ENCODE measurements at places on chromosomes 7 and 10.

GRCh38 chr7:45589061-45589460 lies 14.9 kb downstream of the ADCY1 start:
- DNase-seq, result no peak

GRCh38 chr10:86123715-86124114 lies 242.9 kb downstream of the GRID1 start:
- DNase-seq, result no peak

- no peak for DNase-seq
Measured at GRCh38 chr10:673492-673891, 16.0 kb downstream of the DIP2C start.

DNA sequence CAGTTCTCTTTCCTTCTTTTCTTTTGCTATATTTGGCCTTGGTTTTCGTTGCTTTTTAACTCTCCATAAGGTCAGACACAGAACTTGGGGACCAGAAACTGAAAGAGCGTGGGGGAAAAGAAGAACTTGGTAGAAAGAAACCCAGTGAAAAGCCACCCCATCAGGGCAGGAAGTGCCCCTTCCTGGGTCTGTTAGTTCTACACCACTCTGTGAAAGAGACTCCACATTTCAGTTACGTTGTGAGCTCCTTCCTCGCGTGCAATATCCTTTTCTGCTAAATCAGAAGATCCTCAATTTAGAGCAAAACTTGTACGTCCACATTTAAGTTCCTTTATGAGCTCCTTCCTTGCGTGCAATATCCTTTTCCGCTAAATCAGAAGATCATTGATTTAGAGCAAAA lies 220.6 kb upstream of the FOXK1 start:
- DNase-seq, result no peak

GRCh38 chr10:16728266-16728665 lies 89.0 kb downstream of the RSU1 start:
- no peak for DNase-seq

- no peak for DNase-seq
Measured at GRCh38 chr10:78288663-78289062, 255.0 kb downstream of the RPS24 start.

Measured in GM12864 (cell line).